ENCODE measurements at places on chromosomes 7 and 10.

- no peak for DNase-seq
Measured at GRCh38 chr10:50600286-50600685, 23.5 kb downstream of the SGMS1 start.

DNA sequence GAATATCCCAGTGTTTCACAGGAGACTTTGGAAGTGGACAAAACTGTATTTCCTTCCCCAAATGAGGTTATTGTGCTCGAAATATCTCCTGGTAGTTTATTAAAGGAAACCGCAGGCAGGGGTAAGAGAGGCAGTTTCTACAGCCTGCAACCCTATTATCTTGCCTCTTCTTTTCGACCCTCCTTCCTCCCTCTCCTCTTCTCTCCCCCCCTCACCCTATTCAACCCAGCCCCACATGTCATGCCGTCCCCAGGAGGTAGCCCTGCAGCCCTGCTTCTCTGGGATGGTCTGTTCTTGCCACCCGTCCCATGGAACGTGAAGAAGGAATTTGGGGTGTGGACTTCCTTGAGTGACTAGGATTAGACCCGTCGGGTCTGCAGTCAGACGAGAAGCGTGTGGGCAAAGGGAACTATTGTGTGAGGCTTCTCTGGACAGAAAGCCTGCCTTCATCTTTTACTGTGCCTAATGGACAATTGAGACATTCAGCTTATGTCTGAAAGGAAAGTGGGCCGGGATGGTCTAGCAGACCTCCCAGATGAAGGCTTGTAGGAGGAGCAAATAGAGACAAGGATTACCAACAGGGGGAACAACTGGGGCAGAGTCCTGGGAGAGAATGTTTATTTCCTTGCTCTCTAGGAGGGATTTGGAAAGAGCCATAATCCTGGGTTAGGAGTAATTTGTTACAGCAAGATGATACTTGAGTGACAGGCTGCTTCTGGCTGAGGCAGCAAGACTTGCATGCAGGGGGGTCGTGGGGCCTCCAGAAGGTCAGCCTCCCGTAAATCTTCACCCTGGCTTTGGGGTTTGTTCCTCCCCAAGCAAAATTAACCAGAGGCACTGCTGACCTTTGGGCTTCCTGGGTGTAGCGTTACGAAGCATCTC, 77.8 kb downstream of the TCF7L2 start:
- no peak for DNase-seq

GRCh38 chr7:42237811-42238541, 967 bp upstream of the GLI3 start:
- DNase-seq = peak; percentile 55

DNA sequence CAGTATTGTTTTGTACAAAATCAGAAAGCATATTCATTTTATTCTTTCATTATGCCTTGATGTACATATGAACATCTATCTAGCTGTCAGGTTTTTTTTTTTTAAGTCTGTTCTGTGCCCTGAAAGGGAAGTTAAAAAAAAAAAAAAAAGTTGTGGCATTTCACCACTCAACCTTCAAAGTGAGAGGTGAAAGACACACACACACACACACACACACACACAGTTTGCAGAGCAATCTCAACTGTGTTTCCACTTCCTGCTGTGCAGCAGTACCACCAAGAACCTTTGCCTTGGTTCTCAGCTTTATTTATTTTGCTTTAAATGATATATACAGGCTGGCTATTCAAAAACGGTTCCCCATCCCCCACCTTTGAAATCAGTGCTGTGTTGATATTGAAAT, 955.6 kb downstream of the GATA3 start:
- DNase-seq = no peak

DNA sequence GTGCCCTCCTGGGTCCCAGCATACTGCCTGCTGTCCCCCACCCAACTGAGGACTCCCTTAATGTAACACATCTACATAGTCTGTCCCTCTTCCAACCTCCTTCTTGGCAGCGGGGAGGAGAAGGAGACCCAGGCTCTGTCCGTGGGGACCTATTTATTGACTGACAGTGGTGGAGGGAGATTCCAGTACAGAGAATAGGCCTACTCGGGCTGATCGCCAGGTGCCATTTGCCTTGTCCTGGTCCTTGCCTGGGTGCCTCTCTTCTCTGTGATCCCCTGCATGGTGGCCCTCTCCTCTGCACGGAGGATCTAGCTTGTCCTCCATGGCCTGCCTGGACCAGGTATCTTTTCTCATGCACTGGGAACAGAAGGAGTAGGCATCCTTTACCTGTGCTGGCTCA, 17.0 kb downstream of the GHRHR start:
- DNase-seq = no peak

GRCh38 chr10:129332476-129332875, 134.6 kb upstream of the MGMT start:
- DNase-seq = no peak

- DNase-seq = no peak
Measured at GRCh38 chr7:28315565-28316410, 96.5 kb upstream of the CREB5 start.

DNA sequence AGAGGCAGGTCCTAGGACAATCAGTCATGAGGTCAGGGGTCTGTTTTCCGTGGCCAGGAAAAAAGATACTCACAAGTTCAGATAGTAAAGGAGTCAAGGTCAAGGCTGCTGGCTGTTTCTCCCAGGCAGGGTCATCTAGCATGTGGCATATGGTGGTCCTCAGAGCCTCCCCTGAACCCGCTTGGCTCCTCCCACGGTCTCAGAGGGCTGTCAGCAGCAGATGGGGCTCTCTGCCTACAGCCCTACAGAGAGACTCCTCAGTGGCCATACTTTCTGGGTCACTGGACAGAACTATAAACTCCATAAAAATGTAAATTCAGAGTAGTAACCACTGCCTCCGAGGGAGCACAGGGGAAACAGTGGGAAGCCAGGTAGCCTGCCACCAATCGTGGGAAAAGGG, 11.3 kb upstream of the DRGX start:
- DNase-seq = no peak

DNA sequence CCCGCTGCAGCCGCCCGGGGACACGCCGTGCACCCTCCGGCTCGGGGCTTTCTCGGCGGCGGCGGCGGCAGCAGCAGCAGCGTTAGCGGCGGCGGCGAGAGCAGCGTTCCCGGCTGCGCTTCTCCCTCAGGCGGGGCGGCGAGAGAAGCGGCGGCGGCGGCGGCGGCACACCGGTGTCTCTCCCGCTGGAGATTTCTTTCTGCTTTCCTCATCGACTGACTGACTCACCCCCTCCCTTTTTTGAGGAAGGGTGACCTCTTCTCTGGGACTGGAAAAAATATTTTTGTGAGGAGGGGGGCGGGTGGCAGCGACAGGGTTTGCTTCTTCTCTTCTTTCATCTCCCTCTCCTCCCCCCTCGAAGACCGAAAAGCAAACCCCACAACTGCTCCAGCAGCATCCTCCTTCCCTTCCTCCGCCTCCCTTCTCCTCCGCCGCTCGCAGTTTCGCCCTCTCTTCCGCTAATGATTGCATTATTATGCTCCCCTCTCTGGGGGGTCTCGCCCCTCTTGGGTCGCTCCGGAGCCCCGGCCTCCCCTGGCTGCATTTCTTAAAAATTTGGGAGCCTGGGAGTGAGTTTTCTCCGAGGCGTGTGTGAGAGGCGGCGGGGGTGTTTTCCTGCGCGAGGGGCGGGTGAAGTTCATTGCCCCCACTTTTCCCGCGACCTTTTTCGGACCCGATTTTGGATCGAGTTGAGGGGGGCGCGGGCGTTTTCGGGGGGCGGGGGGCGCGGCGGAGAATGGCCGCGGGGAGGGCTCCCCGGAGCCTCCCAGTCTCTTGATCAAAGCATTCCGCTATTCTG, 411 bp downstream of the AUTS2 start:
- peak; percentile 35 for DNase-seq

DNA sequence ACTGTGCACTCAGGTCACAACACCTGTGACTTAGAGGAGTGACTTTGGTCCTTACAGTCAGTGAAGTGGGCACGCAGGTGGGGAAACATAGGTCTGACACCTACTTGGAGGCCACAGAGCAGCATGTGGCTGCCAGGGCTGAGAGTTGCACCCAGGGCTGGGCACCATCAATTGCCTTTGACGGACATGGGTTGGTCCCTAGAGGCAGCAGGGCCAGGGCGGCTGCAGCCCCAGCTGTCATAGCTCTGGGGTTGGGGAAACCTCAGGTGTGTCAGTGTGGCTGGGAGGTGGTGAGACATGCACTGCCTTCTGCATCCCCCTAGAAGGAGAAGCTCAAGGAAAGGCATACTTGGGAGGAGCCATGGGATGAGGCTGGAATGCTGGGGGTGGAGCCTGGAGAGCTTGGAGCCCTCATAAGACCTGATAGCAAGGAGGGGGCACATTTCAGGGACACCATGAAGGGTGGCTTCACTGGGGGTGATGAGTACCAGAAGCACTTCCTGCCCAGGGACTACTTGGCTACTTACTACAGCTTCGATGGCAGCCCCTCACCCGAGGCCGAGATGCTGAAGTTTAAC, at the start of gene INMT:
Gene INMT, plus strand, starts transcription at position 440 of the 578 bp plus-strand sequence. Its CDS starts 16 bp downstream, at position 456.
- no peak for DNase-seq

GRCh38 chr10:26448706-26449435, 10.7 kb downstream of the APBB1IP start:
- no peak for DNase-seq

GRCh38 chr7:102064361-102065025, 222.2 kb upstream of the SH2B2 start:
- no peak for DNase-seq

- no peak for DNase-seq
Measured at GRCh38 chr10:103787331-103787730, 68.0 kb downstream of the SH3PXD2A start.

DNA sequence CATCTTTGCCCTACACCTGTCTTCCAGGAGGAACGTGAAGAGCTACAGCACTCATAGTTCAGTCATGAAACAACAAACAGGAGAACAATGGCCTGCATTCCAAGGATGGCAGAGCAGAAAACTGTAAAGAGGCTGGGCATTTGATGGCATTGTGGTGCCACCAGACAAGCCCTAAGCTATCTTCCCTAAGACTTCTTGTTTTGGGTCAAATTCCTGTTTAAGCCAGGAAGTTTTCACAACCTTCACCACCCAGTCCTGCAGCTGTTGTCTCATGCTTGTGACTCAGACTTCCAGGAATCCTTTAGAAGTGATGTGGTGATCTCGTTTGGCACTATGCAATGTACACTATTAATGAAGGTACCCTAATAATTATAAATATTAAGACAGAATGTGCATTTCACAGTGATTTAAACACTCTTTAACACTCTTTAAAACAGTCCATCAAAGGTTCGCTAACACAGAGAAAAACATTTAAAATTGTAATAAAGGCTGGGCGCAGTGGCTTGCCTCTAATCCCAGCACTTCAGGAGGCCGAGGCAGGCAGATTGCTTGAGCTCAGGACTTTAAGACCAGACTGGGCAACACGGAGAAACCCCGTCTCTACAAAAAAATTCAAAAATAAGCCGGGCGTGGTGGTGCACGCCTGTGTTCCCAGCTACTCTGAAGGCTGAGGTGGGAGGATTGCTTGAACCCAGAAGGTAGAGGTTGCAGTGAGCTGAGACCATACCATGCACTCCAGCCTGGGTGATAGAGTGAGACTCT, 2.7 kb upstream of the HERPUD2 start:
- peak; percentile 52 for DNase-seq

DNA sequence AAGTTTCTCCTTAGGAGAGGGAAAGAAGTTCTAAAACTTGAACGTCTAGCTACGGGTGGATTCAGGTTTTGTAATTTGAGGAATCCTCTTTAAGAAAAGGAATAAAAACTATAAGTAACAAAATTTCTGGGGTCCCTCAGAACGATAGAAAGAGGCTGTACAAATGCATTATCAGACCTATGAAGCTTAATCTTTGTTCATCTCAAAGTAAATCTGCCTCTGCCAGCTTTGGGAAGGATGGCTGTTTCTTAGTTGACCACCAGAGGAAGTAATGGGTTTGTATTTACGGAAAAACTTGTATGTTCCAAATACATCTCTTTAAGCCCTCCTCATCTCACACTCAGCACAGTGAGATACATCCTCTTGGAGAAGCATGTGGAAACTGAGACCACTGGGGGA, 864 bp downstream of the PSTK start:
- peak; percentile 45 for DNase-seq

DNA sequence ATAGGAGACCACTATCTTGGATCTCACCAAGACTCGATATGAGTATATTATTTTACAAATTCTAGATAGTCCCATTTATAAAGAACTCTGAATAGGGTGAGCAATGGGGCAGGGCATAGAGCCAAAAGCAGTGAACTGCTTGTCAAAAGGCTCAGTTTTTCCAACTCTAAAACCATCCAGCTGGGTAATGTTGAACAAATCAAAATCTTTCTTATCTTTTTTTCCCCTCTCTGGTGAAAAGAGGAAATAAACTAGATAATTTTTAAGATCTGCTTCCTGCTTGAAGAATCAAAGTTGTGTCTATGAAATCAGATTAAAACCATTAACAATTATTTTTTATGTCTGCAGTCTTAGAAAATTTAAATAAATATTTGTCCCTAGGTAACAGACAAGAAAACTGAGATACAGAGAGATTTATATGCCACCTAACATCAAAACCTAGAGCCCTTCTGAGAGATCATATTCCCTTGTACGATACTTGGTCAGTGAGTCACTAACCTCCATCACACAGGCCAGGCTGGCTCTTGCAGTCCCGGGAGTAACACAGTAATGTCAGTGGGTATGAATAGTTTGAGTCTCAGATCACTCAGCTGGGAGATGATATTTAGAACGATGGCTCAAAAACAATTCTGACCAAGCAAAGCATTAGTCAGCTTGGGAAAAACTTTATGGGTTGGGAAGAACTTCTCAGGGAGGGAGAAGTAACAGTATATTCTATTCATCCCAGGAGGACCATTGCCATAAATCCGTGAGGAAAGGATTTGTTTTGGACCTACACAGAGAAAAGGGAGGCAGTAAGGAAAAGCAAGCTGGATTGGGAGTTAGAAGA, 178.8 kb downstream of the REEP3 start:
- DNase-seq = peak; percentile 91

DNA sequence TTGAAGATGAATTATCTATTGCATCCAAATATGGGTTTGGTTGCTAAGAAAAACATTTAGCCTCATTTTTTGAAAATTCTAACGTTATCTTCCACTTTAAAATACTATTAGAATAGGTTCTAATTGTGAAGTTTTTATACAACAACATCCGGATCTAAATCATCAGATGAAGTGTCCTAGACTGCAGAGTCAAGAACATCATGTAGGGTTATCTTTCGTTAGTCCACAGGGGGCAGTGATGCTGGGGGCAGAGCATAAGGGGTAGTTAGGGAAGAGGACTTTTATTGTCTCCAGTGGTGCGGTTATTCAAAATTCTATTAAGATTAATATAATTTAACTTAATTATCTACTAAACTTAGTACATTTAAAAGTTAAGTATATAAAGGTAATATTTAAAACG, 990.6 kb upstream of the PHF14 start:
- no peak for DNase-seq

DNA sequence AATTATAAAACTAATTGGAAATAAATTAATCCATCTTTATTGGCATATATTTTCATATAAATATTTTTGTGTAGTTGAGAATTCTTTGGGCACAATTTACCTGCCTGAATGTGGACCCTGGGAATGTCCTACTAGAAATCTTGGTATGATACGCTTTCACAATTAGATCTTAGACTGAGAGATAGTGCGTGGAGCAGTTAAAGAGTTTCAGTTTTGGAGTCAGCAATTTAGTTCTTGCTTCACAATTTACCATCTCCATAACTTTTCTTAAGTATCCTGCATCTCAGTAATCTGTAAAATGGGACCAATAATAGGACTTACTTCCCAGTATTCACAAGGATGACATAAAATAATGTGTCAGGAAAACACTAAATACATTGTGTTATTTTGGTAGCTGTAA, 2.0 kb downstream of the MTPN start:
- DNase-seq = no peak

Data from AG08395 (cell line).